ENCODE measurements at places on chromosomes 4 and X.

DNA sequence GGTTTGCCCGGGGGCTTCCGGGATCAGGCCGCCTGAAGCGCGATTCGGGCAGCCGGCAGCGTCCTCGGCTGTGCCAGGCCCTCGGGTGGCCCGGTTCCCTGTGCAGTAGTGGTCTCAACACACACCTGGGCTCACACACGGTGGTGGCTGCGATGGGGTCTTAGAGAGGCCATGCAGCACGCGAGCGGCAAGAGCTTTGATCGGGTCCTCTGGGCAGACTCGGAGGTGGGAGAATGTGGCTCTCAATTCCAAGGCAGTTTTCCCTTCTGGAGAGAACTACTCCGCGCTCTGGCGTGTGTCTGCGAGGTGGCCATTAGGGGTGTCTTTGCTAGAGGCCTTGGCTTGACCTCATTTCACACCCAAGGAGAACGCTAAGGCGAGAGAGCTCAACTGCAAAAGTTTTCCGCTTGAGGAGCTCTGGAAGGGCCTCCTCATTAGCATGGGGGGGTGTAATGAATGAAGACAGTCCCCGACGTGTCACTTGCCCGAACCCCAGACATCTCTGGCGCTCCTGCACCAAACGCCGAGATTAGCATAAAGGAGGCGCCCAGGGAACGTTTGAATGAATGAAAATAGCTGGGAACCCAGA lies 771 bp upstream of the RBPJ start:
- no peak for DNase-seq

- no peak for DNase-seq
Observed at GRCh38 chr4:94571298-94571697, 119.6 kb downstream of the PDLIM5 start.

DNA sequence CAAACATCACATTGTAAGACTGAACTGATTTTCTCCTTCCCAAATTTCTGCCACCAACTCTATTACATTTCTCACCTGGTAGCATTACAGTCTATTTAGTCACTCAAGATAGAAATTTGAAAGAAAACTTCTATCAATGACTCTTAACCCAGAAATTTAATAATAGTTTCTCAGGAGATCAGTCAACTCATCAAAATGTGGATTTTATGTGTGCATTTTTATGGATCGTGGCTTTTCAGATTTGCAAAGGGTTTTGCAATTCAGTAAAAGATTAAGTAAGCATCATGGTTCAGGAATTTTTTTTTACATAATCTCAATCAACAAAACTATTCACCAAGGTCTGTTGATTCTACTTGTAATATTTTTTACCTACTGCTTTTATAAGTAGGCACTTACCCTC lies 111.1 kb downstream of the CFAP299 start:
- no peak for DNase-seq

- no peak for DNase-seq
Observed at GRCh38 chr4:52939739-52940138, 77.6 kb downstream of the RASL11B start.

DNA sequence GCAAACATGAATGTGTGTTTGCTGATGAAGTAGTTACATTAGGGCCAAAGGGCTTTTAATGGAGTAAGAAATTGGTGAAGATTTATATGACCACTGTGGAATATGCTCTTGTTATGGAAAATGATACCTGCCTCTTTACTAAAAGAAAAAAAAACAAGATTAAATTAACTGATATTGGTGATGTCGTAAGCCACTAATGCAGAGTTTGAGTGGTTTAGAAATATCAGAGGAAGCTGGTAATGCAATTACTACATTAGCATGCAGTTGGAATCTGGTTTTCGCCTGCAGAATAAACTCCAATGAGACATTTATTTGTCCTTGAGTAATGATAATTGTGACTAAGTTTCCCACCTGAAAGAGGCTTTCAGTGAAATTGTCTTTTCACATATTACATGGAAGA lies 597.9 kb downstream of the GALNTL6 start:
- no peak for DNase-seq

GRCh38 chr4:11130195-11130970 lies 298.3 kb downstream of the HS3ST1 start:
- no peak for DNase-seq

DNA sequence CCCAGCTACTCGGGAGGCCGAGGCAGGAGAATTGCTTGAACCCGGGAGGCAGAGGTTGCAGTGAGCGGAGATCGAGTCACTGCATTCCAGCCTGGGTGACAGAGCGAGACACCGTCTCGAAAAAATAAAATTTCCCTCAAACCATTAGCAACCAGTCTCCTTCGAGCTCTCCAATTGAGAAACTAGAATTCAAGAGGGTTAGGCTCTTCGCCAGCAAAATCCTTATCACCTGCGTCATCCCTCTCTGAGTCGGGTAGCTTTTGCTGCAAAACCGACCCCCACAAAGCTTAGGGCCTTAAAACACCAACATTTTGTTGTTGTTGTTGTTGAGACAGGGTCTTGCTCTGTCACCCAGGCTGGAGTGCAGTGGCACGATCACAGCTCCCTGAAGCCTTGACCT lies 75.1 kb upstream of the DDX3X start:
- DNase-seq = no peak

GRCh38 chr4:45693746-45694145 lies 430.1 kb downstream of the GABRG1 start:
- DNase-seq = no peak

DNA sequence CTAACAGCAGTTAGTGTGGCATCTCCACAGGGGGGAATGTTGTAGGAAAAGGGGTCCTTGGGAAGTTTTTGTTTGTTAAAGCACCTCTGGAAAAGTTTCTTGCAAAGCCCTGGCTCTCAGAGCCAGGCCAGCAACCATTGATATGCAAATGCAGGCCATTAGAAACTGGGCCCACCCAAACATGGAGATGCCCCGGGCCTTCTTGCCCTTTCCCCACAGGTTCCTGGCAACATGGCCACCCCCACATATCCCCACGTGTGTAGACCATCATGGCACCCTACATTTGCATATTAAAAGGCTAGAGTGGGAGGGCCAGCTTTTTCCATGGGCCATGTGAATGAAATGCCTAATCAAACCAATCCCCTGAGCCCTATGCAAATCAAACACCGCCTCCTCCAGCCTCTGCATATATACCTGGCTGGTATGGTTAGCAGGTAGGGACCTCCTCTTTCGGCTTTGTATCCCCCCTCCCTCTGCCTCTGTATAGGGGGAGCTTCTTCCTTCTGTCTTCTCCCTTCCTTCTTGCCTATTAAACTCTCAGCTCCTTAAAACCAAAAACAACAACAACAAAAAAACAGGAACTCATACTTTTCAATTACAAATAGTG lies 44.0 kb upstream of the ZCCHC13 start:
- DNase-seq = no peak

DNA sequence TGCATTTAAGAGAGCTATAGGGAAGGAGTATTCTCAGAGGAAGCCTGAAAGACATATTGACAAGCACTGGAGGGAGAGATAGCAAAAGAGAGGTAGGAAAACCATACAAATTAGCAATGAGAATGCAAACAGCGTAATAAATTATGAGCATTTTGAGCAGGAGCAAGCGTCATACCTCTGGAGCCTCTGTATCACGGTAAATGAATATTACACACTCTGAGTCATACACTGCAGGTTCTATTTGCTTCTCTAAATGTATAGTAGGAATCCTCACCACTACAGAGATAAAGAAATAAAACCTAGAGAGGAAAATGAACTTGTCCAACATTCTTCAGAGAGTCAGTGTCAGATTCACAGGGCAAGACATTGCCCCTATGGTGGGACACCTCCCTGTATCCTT lies 46.4 kb upstream of the GABRE start:
- no peak for DNase-seq

GRCh38 chr4:48931459-48931858 lies 24.9 kb upstream of the OCIAD2 start:
- DNase-seq = no peak

DNA sequence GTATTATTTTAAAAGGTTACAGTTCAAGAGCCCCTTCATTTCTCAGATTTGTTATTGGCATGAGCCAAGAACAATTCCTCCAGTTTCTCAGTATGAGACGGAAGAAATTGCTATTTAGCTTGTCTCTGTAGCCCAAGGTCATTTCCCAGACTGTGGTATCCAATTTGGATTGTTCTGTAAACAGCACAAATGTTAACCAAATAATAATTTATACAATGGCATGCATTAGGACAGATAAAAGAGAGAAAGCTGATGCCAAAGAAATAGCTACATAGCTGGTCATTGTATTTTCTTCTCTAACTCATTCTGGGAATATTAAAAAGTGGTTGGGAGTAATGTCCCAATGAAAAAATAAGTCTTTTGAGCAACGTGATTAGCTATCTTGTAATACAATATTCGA lies 134.6 kb upstream of the NPY2R start:
- DNase-seq = no peak

DNA sequence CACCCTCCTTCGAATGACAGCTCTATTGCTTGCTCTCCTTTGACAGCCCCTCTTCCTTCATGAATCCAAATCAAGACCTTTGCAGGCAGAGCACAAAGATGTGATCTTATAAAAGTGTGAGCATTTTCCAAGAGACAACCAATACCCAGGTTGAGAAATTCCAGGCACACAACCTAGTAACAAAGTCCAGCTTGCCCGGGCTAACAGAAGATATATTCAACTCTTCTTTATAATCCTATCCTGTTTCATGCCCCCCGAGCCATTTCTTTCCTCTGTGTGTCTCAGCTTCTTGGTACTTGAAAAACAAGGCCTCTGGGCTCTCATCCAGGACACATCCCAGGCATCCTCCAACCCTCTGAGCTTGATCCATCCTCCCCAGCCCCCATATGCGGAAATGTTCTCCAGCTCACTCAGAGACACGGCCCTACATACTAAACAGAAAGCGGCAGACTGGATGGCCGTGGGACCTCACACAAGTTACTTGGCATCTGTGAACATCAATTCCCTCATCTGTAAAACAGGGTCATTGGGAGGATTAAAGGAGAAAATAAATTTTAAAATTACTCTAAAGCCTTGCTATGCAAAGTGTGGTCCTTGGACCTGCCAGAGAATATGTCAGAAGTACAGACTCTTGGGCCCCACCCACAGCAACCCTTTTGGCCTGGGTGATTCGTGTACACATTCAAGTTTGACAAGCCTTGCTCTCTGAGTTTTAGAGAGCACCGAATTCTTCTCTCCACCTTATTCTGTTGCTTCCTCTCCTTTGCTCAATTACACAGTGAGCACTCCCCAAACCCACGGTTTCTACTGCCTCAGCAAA lies 627.0 kb downstream of the BCOR start:
- no peak for DNase-seq

GRCh38 chr4:47451657-47452056 lies 11.8 kb downstream of the COMMD8 start:
- DNase-seq = no peak

GRCh38 chr4:45518832-45519231 lies 605.0 kb downstream of the GABRG1 start:
- no peak for DNase-seq

GRCh38 chrX:82973646-82974045 lies 534.4 kb upstream of the POU3F4 start:
- DNase-seq = no peak

- DNase-seq = no peak
Observed at GRCh38 chr4:100391086-100391485, 126.7 kb downstream of the EMCN start.

DNA sequence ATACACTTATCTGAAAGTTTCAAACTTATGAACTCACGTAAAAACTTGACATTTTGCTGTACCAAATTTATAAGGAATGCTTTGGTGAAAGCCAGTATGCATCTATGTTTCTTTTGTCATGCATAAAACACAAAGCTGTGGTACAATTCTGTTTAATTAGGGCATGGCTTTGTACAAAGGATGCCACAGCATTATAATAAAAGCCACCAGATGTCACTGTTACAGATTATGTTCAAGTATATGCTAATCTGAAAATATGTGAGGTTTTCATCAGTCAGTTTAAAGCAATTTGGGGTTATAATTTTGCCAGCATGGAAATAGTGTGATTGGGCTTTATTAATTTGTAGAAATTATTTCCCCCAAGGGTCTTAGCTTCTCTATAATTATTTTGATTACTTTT lies 69.0 kb downstream of the ATOH1 start:
- DNase-seq = no peak

- DNase-seq = no peak
Observed at GRCh38 chrX:21632027-21632426, 26.1 kb downstream of the KLHL34 start.

- DNase-seq = no peak
Observed at GRCh38 chr4:94635177-94635576, 122.6 kb upstream of the BMPR1B start.

GRCh38 chr4:109123951-109124350 lies 178.5 kb downstream of the COL25A1 start:
- no peak for DNase-seq

DNA sequence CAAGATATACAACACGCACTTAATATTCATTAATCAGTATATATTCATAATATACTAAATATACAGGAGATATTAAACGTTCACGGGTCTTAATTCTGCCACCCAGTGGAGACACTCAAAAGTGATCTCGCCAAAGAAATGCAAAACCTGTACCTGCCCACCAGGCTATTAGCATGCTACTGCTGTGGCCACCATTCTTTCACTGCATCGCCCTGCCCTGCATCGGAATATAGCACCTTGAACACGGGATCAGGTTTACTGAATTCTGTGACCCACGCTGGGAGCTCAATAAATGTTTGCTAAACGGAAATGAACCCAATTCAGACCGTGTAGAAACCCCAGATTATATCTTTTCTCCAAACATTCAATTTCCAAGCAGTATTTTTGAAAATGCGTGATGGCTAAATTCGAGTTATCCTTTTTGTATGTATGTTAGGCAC lies 840 bp upstream of the CLCN3 start:
- peak; percentile 81 for DNase-seq

DNA sequence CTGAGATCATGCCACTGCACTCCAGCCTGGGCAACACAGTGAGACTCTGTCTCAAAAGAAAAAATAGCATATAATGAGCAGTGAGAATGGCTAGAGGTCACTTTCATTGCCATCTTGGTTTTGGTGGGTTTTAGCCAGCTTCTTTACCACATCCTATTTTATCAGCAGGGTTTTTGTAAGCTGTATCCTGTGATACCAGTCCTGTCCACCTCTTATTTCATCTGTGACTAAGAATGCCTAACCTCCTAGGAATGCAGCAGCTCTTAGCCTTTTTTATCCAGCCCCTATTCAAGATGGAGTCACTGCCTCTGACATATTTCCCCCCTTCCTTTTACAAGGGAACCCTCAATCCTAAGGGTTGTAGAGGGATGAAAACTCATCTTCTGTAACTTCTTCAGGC lies 26.1 kb upstream of the IGFBP7 start:
- DNase-seq = no peak

- no peak for DNase-seq
Observed at GRCh38 chr4:133347409-133347808, 198.3 kb downstream of the PCDH10 start.

DNA sequence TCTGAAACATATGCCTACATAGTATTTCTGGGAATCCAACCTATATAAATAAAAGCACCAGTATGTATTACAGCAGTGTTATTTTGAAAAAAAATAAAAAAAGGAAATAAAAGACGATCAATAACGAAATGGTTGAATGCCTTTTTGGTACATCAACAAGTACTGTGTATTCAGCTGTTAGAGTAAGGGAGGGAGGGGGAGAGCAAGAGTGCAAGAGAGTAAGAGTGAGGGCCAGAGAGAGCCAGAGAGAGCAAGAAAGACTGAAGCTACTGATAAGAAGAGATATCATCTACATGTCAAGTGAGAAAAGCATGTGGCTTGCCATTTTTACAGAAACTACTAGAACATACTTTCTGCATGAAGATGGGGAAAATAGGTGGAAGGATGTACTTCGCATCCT lies 1.8 kb downstream of the SPIN4 start:
- no peak for DNase-seq

Measured in hematopoietic multipotent progenitor cell treated with erythropoietin and hydrocortisone succinate and interleukin-3 and kit ligand, for 15 days (in vitro differentiated cells).